ENCODE measurements at places on chromosomes 12 and 14.

- no peak for DNase-seq
Observed at GRCh38 chr12:89863968-89864367, 155.3 kb upstream of the ATP2B1 start.

GRCh38 chr12:113183030-113183589, 2.2 kb downstream of the DDX54 start:
- no peak for DNase-seq

- no peak for DNase-seq
Observed at GRCh38 chr12:27987331-27987730, 14.8 kb upstream of the PTHLH start.

DNA sequence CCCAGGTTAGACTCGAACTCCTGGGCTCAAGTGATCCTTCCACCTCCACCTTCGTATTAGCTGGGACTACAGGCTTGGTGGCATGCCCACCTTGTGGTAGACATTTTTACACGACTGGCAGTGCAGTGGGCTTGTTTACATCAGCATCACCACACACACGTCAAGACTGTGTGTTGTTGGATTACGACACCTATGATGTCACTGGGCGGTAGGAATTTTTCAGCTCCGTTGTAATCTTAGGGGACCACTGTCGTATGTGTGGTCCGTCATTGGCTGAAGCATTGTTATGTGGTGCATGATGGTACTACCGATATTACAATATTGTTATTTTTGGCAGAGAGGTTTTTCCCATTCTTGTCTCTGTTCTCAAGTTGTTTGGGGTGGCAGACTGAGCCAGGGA, 50.7 kb downstream of the TSPAN9 start:
- no peak for DNase-seq

DNA sequence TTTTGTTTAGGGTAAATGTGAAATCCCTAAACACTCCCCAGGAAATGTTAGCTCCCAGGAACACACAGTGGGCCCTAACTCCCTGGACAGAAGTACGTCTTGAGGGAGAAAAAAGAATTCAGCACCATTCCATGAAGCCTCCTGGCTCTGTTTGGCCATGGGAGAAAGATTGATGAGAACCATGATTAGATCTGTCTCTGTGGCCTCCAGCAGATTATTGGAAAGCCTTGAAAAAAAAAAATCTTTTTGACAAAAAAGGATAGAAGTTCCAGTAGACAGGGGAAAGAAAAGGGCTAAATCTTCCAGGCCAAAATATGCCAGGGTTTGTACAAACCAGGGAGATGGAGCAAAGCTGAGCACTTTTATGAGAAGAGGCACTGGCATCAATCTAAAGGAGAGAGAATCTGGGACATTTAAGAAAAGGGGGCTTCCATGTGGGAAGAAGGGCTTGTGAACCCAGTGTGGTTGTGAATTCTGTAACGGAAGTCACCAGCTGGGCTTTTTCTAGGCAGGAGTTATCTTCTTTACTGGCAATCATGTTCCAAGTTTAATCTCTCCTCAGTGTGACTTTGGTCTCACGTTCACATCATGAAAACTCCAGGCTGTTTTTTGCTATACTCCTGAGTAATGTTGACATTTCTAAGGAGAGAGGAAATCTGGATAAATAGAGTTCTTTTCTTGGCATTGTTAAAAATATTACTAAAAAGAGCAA, 426.7 kb downstream of the RAD51B start:
- no peak for DNase-seq

- no peak for DNase-seq
Observed at GRCh38 chr14:24665440-24665991, 31.5 kb upstream of the GZMB start.

- peak; percentile 69 for DNase-seq
Observed at GRCh38 chr12:47277972-47278448, 198.3 kb upstream of the AMIGO2 start.

DNA sequence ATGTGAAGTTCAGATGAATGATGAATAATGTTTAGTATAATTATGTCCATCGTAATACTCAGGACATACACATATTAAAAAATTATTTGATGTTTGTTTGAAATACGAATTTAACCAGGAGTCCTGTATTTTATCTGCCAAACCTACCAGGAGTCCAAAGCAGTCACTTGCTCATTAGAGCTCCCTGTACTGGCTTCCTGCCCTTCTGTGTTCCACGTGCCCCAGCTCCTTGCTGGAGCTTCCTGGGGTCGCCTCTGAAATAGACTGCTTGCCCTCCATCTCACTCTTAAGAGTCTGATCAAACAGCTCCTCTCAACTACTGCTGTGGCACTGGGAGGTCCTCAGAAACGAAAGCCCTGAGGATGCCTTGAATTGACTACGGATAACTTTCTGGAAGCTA, 87.3 kb upstream of the DHRS4 start:
- DNase-seq, result no peak

DNA sequence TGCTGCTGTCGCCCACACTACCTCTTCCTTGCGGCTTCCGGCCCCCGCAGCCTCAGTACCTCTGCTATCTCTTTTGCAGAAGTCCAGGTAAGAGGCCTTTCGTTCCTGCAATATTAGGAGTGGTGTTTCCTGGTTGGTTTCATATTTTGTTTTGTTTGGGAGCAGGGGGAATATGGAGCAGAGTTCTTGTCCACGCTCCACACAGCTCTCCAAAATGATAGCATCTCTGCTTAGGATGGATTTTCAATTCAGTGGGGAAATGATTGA, 768 bp downstream of the OXA1L start:
- DNase-seq, result no peak

GRCh38 chr14:71891185-71891584, 41.0 kb upstream of the RGS6 start:
- no peak for DNase-seq

DNA sequence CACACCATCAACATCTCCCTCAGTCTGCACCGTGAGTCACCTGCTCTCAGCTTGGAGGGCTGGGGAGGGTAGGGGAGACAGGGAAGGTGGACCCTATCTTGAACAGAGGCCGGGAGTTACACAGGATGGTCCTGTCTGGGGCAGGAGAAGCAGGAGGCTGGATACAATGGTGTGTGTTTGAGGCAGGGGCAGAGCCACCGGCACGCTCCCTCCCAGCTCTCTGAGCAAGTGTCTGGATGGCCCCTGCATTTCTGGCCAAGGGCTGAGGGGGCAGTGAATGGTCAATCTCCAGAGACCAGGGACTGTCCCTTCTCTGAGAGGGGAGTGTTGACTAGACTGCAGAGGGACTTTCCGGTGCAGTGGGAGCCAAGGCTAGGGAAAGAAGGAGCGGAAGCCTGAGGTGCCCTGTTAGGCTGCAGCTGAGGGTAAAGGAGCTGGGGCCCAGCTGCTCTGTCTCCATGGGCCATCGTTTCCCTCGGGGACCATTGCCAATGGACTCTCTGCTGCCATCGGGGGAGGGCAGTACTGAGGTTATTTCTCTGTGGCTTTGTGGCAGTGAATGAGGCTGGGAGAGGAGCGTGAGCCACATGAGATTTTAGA, 1.9 kb downstream of the LRP1-AS start:
- no peak for DNase-seq

DNA sequence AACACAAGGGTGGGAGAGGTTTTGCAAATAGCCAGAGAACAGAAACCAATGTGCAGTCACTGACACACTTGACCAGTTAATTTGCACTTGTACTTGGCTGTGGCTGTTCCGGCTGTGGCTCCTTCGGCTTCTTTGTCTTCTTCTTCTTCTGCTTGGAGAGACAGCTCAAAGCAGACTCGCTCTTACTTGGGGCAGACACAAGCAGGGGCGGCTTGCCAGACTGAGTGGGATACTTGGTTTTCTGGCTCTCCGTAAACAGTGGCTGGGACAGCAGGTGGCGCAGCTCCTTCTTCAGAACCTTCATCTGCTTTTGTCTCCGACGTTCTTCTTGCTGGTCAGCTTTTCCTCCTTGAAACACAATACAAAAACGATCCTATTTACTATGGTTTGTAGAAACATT, 25.0 kb downstream of the OTUB2 start:
- DNase-seq, result peak; percentile 18

DNA sequence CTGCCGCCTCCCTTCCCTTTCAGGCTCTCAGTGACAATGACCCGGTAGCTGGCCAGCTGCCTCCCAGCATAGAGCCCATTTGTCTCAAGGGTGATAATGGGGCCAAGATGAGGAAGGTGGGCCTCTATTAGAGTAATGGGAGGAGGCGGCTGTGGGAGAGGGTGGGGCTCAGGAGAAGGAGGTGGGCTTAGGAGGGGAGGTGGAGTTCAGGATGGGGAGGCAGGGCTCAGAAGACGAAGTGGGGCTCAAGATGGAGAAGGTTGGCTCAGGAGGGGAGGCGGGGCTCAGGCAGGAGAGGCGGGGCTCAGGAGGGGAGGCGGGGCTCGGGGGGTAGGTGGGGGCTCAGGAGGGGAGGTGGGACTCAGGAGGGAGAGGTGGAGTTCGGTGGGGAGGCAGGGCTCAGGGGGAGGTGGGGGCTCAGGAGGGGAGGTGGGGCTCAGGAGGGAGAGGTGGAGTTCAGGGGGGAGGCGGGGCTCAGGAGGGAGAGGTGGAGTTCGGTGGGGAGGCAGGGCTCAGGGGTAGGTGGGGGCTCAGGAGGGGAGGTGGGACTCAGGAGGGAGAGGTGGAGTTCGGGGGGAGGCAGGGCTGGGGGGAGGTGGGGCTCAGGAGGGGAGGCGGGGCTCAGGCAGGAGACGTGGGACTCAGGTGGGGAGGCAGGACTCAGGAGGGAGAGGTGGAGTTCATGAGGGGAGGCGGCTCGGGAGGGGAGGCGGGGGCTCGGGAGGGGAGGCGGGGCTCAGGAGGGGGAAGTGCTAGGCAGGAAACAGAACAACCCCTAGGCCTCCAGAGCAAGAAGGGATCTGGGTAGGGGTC, 36.8 kb downstream of the IQSEC3 start:
- DNase-seq, result no peak

GRCh38 chr12:29187756-29188155, 38.7 kb downstream of the FAR2 start:
- DNase-seq, result no peak

- DNase-seq, result no peak
Observed at GRCh38 chr14:63474111-63474510, 69.1 kb downstream of the PPP2R5E start.

DNA sequence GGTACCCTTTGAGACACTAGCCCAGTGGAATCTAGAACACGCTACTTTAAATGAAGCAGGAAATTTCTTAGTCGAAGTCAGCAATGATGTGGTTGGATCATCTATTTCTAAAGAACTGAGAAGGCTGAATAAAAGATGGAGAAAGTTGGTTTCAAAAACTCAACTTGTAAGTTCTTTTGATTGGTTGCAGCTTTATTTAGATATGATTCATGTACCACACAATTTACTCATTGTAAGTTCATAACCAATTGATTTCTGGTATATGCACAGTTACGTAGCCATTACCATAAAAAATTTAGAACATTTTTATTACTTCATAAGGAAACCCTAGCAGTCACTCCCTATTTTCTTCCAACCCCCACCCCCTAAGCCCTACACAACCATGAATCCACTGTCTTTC, 129.8 kb downstream of the SYNE2 start:
- DNase-seq, result no peak

- DNase-seq, result no peak
Observed at GRCh38 chr12:20289520-20289919, 78.8 kb upstream of the PDE3A start.

GRCh38 chr14:24307575-24308341, at the start of gene CIDEB:
CIDEB (minus strand) TSS chr14:24307977; CDS start chr14:24307858, 119 bp downstream.
- DNase-seq, result no peak

GRCh38 chr14:105891221-105891602, 364.8 kb downstream of the TMEM121 start:
- DNase-seq, result no peak

Measured in fibroblast of the conjunctiva (primary cell).